ENCODE measurements at places on chromosomes 1 and 21.

DNA sequence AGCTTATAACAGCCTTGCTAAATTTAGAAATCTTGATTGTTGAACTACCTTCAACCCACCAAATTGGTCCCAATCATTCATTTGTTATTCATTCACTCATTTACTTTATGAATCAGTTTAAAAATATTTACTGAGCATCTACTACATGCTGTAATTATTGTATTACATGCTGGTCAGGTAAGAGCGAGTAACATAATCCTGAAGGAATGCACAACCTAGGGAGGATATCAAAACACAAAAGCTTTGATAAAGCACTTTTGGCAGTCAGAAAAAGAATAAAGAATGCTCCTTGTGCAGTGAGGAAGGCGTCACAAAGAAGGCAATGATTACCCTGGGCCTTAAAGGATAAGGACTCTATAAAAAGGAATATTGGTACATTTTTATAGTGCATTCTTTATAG is 518.9 kb upstream of the NR5A2 start:
- no peak for DNase-seq

GRCh38 chr1:36238433-36238832 is 14.2 kb downstream of the THRAP3 start:
- no peak for DNase-seq

DNA sequence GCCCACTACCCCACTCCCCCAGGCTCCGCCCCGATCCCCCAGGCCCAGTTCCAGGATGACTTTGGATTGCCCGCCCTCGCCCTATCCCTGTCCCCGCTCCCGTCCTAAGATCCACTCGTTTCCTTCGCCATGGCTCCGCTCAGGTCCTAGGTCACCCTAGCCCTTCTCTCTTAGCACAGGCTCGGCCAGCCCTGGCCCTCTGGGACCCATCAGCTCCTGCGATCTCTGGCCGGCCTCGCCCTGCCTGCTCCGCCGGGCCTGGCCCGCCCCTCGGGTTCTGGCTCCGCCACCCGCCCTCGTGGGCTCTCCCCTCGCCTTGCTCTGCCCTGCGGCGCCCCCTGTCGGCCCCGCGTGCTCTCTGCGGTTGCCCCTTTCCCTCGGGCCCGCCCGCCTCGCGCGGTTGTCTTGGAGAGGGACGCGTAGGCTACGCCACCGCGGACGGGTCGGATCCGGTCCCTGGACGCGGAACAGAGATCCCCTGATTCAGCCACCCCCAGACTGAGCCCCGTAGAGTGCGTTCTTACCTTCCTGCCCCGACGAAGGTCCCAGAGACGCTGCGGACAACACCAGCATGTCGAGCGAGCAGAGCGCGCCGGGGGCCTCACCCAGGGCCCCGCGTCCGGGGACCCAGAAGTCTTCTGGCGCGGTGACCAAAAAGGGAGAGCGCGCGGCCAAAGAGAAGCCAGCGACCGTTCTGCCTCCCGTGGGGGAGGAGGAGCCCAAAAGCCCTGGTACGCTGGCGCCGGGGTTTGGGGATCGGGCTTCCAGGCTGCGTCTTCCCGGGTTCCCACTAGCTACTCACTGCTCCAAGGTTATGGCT is at the start of gene LRRC71:
Gene LRRC71 (plus strand): TSS at position 400 of the 820 bp plus-strand sequence. CDS start 172 bp downstream, at position 572.
- DNase-seq: peak; percentile 72

- DNase-seq: no peak
Observed at GRCh38 chr1:221503268-221503667, 238.6 kb downstream of the DUSP10 start.

DNA sequence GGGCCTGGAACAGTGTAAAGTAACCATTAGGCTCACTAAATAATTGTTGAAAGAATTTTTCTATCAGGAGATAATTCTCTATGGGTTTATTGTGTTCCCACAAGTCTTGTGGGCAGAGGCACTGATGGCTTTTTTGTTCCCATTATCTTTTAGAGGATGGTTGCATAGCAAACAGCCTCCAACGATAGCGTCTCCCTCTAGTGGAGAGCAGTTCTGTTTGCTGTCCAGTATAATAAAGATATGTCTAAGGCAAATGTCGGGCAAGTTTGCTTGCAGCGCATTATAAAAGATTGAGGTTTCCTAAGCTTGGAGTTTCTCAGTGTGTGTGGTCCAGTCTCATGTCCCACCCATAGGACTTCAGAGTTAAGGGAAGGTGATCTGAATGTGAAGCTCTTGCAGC is 1.3 kb upstream of the SLC6A17 start:
- peak; percentile 31 for DNase-seq

DNA sequence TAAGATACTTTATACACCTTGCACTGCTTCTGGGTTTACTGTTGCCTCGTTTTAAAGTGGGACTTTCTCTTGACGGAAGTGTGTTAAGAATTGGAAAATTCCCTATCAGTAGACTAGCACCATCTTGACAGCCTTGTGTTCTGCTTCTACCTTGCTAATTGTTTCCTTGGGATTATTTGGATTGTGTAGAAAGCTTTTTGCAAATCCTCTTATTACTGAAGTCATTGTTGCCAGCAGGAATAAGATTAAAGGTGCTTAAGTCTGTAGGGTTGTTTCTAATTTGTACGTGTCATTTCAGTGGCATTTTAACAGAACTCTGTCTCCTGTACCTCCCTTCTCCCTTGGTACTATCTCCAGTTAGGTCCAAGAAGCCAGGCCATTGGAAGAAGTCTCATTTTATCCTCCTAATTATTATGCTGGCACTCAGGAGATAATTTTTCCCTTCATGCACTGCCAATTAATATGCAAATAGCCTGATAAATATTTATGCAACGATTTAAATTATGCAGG is 107.7 kb downstream of the POU2F1 start:
- no peak for DNase-seq

DNA sequence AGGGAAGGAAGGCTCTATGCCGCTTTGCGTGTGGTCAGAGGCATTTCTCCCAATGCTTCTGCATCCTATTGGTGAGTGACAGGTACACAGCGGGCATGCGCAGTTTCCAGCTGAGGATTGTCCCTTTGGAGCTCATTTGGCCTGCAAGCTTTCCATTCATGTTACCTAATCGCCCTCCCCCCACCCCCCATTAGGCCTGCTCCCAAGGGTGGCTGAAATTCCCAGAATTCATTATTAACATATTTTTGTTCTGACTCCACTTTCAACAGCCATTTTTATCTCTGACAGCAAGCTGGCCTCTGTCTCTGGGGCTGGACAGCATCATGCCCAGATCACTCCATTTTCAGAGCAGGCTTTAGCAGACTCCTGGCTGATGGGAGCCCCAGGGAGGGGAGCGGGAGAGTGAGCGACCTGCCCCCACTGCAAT is 25.6 kb downstream of the MIS18A start:
- no peak for DNase-seq

DNA sequence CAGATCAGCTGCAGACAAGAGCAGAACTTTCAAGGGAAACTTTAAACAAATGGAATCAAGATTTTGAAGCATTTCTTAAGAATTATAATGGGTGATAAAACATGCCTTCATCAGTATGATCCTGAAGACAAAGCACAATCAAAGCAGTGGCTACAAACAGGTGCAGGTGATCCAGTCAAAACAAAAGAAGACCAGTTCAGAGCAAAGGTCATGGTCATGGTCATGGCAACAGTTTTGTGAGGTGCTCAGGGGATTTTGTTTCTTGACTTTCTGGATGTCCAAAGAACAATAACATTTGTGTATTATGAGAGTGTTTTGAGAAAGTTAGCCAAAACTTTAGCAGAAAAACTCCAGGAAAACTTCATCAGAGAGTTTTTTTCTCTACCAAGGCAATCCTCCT is 681.7 kb upstream of the PTBP2 start:
- no peak for DNase-seq

DNA sequence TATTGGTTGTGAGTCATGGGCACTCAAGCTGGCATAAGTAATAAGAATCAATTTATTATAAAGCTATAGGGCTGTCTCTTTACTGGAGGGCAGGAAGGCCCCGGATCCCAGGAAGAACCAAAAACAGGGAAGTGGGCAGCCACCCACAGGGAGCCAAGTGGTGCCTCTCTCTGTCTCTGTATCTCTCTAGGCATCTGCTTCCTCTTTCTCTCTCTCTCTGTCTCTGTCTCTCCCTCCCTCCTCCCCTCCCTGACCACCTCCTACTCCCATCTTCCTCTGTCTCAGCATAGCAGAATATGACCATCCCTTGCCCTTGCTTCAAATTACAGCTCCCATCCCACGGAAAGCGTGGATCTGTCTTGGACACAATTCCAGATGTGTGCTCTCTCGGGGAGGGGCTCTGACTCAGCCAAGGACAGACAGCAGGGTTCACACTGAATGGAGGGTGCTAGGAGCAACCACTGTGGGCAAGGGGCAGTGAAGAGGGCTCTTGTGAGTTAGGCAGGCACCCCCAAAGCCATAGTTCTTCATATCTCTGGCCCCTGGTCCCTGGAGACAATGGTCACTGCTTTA is 80.4 kb upstream of the LPGAT1 start:
- no peak for DNase-seq

DNA sequence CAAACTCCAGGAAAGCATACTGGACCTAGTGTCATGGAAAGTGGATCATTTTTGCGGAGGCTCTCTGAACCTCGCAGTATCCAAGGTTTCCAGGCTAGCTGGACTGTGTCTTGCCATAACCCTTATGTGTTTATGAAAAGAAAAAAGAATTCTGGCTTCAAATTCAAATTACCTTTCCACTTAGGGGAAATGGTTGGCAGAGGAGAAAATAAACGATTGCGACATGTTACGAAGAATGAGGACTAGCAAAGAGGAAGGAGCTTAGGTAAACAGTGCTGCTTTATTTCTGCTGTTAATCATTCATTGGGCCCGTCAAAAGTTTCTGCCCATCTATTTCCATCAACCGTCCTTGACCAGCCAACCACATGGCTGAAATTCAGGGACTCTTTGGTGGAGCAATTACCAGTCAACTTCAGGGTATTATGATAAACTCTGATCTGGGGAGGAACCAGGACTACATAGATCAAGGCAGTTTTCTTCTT is at the start of gene C4BPA:
Gene C4BPA (plus strand): TSS at position 342 of the 482 bp plus-strand sequence. CDS start 8,793 bp downstream, outside the sequence.
- DNase-seq: no peak

DNA sequence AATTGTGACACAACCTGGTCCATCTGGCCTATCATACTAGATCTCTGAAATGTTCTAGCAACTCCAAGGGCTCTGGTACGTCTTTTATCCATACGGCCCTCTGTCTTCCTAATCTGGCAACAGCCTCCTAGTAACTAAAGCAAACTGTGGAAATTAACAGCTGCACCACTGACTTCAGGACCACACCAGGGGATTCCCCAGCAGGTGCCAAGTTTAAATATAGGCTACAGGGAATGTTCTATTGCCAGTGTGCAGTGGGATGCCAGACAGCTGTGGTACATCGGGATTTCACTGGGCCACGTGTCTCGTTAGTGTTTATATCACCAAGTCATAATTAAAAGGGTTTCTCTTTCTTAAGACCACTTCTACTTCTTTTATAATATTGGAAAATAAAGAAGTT is 94.3 kb downstream of the RGS2 start:
- DNase-seq: no peak

- DNase-seq: no peak
Observed at GRCh38 chr21:36743008-36743407, 44.1 kb downstream of the SIM2 start.

- DNase-seq: no peak
Observed at GRCh38 chr1:169508432-169509338, 22.9 kb upstream of the SLC19A2 start.

- DNase-seq: no peak
Observed at GRCh38 chr1:147622731-147623130, 47.6 kb downstream of the ACP6 start.

DNA sequence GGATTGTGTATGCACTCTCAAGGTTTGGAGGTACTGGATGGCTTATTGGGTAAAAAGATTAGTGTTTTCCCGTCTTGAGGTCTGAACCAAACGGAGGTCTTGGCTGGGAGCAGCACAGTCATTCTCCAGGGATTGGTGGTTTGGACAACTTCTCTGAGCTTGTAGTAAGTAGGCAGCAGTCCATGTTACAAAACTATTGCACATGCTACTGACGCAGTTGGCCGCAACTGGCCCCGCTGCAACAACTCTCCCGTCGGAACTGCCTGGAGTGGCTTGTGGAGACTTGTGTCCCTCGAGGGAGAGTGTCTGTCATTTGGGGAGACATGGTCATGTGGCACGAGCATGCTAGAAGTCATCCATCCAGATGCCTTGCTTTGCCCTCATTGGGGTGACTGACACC is 276.0 kb downstream of the TM2D1 start:
- DNase-seq: no peak

DNA sequence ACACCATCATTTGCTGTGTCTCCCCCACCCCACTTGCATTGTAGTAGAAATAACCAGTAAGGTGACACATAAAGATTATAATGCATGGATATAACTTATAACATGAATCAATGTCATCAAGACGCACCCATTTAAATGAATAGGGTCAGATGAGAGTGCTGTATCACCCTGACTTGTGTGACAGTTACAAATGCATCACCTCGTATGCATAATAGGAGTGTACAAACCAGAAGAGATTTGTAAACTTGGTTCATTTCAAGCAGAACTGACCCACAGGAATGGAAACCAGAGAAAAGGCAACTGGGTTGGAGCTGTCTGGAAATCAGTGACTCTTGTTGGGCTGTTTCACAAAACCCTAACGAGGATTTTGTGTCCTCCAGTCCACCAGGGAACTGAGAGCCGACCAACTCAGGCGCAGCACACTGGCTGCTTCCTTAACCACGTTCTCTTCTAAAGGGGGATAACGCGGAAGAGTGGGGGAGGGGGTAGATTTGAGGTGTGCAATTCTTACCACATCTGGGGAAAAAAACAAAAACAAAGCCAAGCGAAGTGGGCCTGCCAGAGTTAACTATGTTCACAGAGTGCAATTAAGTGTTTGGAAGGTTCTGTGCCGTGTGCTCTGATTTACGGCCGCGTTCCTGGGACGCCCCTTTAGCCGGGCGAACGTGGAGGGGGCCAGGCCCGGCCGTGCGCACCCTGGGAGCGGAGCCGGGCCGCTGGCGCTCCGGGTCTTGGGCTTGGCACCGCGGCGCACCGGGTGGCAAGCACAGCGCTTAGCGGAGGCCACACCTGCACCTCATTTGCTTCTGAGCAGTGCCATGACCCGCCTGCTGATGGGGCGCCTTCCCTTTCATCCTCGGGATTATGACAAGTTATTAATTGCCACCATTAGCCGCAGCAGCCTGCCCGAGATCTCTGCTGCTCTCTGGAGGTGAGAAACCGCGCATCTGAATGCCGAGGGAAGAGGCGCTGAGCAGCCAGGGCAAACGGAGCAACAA is 248.8 kb upstream of the FOXD3 start:
- DNase-seq: peak; percentile 38
